Activated naive CD4-positive, alpha-beta T cell treated with anti-CD3 and anti-CD28 coated beads, Interleukin-2, amount 50 U/mL, for 72 hours (primary cell): ENCODE measurements at places on chromosomes 3 and 15.

DNA sequence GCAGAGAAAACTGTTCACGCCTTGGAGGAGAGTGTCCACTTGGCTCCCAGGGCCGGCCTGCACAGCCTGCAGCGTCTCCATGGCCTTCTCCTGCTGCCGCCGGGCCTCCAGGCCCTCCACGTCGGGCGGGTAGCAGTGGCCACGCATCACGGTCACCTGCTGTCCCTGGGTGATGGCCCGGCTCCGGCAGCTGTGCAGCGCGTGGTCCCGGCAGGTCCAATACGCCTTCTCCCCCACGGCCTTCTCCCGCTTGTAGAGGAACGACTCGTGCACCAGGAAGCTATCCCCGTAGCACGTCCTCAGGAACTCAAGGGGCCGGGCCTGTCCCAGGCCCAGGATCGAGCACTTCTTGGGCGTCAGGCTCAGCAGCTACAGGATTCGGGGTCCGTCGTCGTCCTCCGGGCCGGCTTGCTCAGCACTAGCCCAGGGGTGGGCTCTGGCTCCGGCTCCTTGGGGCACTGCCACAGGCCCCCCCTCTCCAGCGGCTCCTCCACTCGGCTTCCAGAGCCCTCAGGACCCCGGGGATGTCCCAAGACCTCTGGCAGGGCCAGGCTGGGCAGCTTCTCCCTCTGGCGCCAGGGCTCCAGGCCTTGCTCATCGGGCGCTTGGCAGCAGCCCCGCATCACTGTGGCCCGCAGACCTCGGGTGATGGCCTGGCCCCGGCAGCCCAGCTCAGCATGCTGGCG is 83.6 kb upstream of the FXR1 start:
- DNase-seq: no peak

GRCh38 chr3:123341871-123342630 is 106.8 kb downstream of the ADCY5 start:
- DNase-seq: no peak

DNA sequence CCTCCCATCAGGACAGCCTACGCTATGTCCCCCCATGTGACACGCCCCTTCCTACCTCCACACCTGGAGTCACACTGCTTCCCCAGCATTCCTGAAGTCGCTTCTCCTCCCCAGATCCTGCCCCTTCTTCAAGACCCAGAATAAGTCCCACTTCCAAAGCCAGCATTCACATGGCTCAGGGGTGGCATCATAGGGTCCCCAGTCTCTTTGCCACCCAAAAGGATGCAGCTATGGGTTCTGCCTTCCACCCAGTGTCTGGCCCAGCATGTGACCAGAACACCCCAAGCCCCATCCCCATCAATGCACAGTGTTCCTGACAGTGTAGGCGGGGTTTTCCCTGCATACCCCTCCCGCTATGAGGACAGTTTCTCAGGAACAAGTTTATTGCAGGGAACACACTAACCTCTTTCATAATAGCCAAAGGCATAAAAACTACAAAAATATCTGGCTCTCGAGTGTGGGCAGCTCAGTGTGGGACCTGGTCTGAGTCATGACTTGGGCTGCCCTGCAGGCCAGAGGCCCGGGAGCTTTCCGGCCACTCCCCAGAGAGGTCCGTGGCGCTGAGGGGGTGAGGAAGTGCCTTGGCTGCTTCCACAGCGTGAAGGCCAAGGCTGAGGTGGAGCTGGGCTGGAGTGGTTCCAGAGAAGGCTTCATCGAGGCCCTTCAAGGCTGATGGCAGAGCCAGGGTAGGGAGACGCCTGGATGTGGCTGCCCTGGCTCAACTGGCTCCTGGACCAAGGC is 5.8 kb downstream of the ISLR start:
- no peak for DNase-seq

- DNase-seq: no peak
Observed at GRCh38 chr15:34336991-34337556, 507 bp downstream of the SLC12A6 start.

DNA sequence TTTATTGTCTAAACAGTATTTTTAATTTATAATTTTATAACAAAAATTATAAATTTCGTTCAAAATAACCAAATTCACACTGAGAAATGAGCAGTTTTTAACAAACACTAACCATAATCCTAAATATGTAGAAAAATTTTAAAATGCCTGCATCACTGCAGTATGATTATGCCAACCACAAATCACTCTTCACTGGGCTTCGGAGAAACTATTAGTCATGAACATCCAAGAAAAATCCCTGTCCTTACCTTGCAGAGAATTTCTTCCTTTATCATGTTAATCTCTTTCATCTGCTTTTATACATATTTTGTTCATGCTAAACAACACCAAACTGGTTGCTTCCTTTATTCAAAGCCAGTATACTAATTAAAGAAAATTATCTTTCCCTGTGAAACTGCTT is 511.0 kb upstream of the ALCAM start:
- DNase-seq: no peak

DNA sequence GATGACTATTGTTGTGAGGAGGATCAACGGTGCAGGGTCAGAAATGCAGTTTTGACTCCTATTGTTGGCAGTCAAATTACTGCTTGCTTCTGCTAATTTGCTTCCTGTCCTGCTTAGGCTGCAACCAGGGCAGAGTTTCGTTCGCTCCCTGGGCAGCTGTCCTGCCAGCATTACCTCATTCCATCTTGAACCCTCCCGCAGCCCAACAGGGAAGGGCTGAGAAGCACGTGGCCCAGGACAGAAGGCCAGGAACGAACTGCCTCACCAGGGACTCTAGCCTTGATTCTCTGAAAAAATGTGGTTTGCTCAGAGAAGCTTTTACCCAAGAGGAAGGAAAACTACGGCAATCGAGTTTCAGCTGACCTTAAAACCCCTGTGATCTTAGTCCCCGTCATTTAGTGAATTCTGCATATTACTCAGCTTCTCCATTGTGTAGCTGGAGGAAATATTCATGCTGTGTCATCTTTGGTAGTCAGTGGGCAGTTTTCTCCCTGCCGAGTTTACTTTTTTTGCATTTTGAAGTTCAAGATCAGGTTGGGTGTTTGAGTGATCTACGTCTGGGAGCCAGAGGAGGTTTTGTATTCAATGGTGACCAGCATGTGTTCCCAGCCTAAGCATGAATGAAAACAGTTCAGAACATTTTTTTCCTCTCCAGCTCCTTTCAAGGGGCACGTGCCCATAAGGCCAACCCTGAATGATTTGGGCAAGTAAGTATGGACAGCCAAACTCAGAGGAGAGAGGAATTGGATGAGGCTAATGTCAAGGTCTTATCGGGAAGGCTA is 23.0 kb downstream of the TLNRD1 start:
- peak; percentile 21 for DNase-seq

- no peak for DNase-seq
Observed at GRCh38 chr3:185930393-185931107, 7.3 kb downstream of the TRA2B start.

DNA sequence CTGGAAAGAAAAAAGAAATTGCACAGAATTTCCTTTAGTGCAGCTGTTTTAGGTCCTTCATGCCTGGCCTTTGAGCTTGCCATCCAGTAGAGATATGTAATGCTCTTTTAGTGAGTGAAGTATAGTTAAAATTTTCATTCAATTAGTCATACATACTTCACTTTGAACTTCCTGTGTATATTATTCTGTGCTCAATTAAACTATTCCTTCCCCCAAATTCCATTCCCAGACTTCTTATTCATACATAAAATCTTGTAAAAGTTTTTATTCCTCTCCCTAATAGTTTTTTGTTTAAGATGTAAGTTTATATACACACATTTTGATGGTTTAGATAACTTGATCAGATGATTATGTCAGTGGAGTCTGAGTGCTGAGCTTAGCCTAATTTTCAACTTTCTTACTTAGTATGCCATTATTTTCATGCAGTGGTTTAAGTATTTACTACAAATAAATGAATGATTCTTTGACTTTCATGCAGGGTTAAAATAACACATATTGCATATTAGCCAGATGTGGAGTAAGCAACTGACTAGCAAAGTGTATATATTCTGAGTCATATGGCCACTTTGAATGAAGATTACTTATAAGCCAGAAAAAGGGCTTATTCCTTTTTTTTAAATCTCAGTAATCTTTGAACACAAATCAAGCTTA is 42.5 kb upstream of the ABHD10 start:
- no peak for DNase-seq

DNA sequence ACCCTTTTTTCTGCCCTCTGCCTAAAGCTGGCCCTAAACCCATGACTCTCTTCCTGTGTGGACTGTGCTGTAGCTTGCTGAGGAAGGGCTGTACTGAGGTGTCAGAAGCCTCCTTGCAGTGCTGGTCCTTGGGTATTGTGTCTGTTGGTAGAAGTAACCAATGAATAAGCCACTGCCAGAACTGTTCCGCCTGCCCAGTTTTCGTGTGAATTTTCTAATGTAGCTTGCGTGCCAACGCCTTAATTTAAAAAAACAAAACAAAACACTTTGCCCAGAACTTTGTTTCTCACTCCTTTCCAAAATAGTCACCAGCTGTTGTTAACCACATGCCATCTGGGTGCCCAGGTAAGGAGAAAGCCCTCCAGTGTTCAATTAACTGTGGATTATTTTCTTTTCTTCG is 101.9 kb downstream of the KLHL25 start:
- DNase-seq: no peak

DNA sequence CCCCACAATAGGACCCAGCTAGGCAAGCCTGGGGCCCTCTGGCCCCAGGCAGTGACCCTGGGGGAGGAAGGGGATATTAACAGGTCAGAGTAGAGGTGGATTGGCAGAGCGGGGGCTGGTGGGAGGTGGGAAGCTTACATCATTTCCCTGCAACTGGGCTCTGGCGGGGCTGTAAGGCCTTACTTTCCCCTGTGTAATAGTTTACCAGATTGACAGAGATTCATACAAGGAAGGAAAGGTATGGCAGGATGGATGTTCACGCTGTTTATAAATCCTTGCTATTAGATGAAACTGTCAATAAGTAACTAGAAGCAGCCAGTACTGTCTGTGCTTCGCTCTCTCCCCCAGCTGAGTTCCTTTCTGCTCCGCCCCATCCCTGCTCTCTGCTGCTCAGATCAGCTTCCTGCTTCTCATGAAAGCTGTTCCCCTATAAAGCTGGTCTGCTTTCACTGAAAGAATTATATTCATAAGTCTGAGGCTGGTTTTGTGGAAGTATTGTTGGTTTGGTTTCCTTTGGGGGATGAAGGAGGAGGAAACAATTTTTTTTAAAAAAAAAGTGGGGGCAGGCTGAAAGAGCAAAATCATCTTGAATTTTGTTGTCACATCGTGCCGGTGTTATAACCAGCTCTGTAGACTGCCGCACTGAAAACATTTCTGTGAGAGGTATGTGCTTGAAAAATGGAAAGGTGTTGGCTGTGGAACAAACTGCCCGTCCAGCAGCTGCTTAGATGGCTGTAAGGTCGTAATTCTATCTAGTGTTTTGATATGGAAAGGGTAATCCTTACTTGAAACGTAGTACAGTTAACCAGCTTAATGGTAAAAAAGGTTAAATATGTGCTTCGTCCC is 76.4 kb downstream of the BBX start:
- no peak for DNase-seq

GRCh38 chr3:148381051-148381450 is 316.7 kb upstream of the AGTR1 start:
- DNase-seq: no peak

GRCh38 chr3:146550743-146551510 is 6.5 kb upstream of the PLSCR1 start:
- DNase-seq: no peak

DNA sequence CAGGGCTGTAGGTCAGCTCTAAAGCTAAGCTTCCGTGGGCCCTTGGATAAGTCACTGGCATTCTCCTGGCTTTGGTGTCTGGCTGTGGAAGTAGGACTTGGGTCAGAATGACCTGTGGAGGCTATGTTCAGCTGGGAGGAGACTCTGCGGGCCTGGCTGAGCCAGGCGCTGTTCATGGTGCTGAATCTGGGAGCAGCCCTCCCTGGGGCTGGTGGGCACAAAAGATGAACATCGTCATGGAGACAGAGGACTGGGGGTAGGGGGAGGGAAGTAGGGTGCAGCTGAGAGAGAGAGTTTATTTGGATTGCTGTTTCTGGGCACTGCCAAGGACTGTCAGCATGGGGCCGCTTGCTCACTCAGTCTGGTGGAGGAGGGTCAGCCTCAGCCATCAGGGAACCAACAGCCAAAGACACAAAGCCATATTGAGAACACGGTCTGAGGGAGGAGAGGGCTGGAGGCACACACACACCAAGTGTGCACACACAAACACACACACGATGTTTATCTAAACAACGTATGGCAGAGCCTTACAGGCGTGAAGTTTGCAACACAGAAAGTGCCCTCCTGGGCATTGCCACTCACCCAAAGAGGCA is 120.7 kb upstream of the LINGO1 start:
- DNase-seq: no peak

- no peak for DNase-seq
Observed at GRCh38 chr3:140470211-140470610, 207.7 kb upstream of the TRIM42 start.

- DNase-seq: no peak
Observed at GRCh38 chr3:26622621-26623418, at the start of gene LRRC3B. TSS of gene LRRC3B (plus strand) at chr3:26622772. CDS start at chr3:26709673, 86,901 bp downstream.

DNA sequence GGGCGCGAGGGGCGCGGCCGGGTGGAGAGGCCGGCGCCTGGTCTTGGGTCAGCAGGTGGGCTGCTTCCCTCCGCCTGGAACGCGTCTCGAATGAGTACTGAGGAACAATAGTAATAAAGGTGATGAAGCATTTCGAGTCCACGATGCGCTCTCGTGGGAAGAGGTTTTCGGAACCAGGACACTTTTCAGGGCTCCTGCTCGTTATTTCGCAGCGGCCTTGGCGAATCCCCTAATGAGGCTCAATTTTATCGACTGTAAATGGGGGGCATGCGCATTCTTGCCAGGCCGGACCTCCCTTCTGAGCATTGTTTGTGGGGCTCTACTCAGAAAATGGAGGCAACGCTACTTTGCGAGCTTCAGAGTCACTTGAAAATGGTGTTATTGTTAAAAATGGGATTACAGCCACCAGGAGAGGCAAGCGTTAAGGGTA is 1.2 kb downstream of the NR2C2 start:
- no peak for DNase-seq

GRCh38 chr3:127730666-127731295 is 58.0 kb downstream of the ABTB1 start:
- no peak for DNase-seq

DNA sequence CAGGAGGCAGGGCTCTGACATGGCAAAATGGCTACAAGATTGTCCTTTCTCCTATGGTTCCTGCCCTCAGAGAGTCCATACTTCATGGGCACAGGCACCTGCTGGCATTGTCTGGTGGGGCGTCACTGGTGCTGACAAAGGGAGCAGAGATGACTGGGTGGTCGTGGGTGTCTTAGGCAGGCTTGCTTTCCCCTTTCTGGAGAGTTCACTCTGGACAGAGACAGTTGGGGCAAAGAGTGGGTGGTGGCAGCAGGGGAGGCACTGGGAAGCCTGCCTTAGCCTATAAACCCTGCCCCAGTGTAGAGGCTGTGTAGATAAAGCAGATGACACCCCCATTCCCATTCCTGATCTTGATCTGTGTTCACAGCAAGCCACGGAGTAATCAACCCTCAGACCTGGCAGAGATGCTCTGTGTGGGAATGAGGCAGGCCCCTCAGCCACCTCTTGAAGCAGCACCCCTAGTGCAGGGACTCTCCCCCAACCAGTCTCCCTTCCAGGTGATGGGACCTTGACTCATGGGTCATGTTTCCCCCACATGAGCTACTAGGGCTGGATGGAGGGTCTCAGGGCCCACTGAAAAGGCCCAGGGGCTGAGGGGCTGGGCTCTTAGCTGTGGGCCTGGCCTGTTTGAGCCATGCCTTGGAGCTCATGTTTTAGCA is 20.7 kb upstream of the DOCK3 start:
- DNase-seq: no peak

GRCh38 chr3:159432682-159433340 is 555.8 kb upstream of the IL12A start:
- DNase-seq: no peak

GRCh38 chr3:120418866-120419490 is 31.8 kb downstream of the FSTL1 start:
- peak; percentile 5 for DNase-seq
